ENCODE measurements at places on chromosomes 12 and 14.

DNA sequence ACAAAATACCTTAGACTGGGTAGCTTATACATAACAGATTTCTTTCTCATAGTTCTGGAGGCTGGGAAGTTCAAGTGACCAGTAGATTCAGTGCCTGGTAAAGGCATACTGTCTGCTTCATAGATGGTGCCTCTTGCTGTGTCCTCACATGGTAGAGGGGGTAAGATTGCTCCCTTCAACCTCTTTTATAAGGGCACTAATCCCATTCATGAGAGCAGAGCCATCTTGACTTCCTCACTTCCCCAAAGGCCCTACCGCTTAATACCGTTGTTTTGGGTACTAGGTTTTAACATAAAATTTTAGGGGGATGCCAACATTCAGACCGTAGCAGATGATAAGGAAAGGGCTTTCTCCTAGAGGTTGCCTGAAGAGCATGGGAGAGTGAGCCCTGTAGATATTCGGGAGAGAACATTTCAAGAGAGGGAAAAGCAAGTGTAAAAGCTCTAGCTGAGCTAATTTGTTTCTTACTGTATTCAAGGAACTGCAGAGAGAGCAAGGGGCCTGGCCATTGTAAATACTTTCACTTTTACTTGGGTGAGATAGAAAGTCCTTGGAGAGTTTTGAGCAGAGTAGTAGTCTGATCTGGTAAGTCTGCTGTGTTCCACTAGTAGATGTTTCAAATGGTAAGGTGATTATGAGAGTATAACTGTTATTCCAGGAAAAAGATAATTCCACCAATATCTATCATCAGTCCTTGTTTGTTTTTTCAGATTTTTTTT lies 27.3 kb downstream of the FRS2 start:
- no peak for DNase-seq

DNA sequence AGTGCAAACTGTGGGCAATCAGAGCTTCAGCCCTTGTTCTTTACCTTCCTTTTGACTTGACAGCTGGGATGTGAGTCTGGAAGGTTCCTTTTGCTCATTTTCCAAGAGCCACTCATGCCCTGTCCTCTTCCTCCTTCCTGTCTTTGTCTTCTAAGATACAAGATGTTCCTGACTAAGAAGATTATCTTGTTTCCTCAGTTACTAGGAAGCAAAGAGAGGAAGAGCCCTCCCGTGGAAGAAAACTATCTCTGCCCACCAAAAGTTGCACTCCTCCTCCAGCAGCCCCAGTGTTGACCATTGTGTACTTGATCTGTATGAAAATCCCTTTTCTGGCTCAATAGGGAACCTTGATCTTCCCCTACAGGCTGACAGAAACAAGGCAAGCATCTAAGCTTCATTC lies 138.0 kb downstream of the C12orf75 start:
- no peak for DNase-seq

DNA sequence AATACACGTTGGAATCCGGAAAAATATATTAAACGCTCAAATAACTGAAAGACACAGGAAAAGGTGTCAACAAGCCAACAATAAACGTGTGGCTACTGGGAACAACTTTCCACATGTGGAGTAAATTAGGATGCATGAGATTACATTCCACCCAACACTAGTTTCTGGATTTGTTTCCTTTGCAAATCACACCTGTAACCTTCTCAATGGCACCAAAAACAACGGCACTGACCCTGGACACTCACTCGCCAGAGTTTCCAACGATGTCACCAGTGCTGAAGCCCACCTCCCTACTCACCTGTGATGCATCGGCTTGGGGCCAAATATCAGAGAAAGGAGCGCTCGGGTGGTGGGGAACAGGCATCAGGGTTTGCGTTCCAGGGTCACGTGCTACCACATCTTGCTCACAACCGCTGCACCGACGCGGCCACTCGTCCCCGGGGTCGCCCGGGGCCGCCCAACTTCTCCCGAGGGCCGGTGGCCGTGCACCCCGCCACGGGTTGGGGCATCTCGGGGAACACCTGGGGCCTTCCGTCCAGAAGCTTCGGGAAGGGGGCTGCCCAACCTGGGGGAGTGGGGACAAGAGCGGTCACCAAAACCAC lies 629 bp downstream of the PRDM4 start:
- peak; percentile 13 for DNase-seq

DNA sequence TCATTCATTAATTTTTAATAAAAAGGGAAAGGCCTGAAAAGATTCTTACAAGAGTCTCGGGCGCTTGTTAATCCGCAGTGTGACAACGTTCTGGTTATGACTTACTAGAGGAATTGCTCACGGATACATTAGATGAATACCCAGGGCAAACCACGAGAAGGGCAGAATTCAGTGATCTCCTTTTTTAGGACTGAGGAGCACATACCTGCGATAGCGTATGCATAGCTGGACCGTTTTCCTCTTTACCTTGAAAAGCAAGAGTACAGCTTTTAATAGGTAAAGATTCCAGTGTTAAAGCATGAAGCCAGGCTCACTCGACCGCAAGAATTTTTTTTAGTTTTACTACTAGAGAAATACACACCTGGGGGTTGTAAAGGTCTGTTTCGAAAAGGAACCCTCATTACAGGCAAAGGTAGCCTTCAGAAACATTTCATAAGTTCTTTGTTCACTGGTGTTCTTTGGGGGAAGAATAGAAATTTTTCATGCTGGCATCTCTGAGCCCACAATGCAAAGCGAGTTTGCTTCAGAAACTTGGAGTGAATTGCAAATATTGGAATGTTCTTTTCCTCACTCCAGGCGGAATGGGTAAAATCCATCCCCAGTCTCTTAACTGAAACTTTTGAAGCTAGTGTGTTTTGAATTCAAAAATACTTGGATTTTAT lies 953 bp downstream of the MAPK1IP1L start:
- no peak for DNase-seq

DNA sequence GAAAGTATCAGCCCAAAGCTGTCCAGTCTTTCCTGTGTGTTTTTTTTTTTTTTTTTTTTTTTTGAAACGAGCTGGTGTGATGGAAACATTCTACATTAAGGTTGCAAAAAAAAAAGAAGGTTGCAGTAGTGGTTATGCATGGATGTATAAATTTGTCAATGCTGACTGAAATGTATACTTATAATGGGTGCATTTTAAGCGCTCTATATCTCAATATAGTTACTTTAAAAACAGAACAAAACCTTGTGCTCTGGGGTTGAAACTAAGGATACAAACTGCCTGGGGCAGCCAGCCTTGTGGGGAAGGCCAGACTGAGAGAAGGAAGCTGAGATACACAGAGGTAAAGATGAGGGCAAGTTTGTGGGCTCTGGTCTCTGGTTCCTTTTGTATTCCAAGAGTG lies 87.3 kb upstream of the RMST start:
- DNase-seq = no peak

DNA sequence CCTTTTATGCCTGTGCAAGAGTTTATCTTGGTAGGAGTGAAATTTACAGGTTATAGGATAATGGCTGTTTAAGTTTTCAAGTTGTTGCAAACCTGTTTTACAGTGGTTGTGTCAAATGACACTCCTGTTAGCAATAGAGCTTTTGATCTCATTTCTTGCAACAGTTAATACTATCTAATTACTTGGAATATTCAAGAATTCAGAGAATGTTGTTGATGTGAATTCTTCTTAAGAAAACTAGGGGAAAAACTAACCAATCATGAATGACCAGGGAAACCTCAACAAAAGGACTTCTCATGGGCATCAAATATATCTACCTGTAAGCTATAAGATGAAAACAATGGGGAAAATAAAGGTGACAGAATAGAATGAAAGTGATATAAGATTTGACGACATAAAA lies 85.0 kb downstream of the IPO8 start:
- no peak for DNase-seq

GRCh38 chr14:70203686-70204085 lies 14.9 kb upstream of the SLC8A3 start:
- DNase-seq = no peak

DNA sequence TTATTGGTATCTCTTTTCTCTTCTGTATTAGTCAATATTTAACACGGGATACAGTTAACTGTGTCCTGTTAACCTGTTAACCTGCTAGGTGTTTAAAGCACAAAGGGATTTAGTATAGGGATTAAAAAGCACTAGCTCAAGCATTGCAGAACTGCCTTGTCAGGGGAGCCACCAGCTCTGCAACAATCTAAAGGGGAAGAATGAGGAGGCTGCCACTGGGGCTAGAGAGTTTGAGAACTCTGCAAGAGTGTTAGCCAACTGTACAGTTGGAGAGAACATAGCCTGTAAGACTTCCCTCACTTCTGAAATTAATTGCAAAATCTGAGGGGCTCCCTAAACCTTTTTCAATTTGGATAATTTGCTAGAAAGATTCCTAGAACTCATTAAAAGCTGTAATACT lies 6.5 kb upstream of the VRK1 start:
- no peak for DNase-seq

GRCh38 chr12:52169886-52170285 lies 21.9 kb downstream of the KRT80 start:
- DNase-seq = peak; percentile 28

- no peak for DNase-seq
Observed at GRCh38 chr12:112029301-112029700, 16.1 kb downstream of the ERP29 start.

GRCh38 chr14:58733451-58734208 lies 95.9 kb downstream of the DACT1 start:
- no peak for DNase-seq

- no peak for DNase-seq
Observed at GRCh38 chr14:97137705-97138104, 340.5 kb downstream of the VRK1 start.

DNA sequence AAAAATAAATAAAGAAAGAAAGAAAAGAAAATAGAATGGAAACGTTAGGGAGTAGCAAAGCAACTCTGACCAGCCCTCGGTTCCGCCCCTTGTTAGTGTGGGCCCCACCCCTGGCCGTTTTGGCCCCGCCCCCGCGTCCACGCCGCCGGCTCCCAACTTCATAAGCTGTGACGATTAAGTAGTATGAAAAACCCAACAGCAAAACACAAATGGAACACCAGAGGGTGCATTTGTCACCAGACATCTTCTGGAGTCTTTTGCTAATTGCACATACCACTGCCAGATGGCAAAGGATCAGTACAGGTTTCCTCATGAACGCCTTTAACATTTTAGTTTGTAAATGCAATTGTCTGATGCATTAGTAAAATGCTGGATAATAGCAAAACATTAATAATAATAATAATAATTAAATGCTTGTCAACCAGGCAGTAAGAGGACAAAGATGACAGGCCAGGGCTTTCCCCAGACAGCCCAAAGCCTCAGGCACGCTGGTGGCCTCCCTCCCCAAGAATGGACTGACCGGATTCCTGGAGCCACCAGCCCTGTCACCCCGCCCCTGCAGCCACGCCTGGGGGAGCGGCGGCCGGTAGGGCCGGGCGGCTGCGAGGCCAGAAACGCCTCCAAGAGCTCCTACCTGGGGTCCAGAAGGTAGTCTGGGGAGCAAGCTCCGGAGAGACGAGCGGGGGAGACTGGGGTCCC lies 23.6 kb downstream of the HSP90AA1 start:
- peak; percentile 93 for DNase-seq

GRCh38 chr12:92938018-92938417 lies 8.9 kb upstream of the EEA1 start:
- no peak for DNase-seq
